ENCODE measurements at places on chromosomes 7 and 10.
A peak's percentile ranks its signal among the peaks of the same experiment; 100 is the strongest.

- DNase-seq, result no peak
Observed at GRCh38 chr7:85535974-85536729, 349.3 kb upstream of the SEMA3D start.

DNA sequence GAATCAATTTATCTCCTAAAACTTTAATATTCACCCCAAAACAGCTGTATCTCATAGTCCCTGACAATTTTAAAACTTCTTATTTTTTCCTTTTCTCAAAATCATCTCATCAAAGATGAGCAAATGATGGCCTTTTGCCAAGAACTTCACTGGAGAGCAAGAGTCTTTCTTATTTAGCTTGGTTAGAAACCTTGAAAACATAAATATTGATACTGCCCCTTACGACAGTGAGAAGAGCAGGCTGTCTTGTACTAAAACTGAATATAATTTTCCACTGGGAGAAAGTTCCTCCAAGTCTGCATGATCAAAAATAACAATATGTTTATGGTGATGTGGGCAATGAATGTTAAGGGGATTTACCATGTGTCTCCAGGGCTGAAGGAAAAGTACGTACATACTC lies 109.0 kb downstream of the COL28A1 start:
- DNase-seq, result no peak

DNA sequence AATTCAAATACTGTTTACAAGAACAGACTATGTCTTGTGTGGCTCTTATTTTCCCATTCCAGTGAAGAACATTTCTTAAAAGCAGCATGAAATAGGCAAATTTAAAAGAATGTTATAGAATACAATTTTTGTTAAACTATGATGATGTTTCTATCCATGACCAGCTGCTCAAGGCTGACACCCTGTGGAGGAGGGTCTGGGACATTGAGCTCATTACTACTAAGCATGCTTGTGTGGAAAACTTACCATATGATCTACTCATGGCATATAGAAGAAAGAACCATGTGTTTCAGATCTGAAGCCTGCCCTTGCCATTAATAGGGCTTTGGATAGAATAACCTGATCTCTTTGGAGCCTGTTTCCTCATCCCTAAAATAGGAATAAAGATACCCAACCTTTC lies 125.0 kb downstream of the FOXP2 start:
- DNase-seq, result no peak

- peak; percentile 43 for DNase-seq
Observed at GRCh38 chr7:151115121-151115835, 29.0 kb downstream of the AGAP3 start.

GRCh38 chr7:1727812-1728570 lies 57.9 kb downstream of the ELFN1 start:
- no peak for DNase-seq

DNA sequence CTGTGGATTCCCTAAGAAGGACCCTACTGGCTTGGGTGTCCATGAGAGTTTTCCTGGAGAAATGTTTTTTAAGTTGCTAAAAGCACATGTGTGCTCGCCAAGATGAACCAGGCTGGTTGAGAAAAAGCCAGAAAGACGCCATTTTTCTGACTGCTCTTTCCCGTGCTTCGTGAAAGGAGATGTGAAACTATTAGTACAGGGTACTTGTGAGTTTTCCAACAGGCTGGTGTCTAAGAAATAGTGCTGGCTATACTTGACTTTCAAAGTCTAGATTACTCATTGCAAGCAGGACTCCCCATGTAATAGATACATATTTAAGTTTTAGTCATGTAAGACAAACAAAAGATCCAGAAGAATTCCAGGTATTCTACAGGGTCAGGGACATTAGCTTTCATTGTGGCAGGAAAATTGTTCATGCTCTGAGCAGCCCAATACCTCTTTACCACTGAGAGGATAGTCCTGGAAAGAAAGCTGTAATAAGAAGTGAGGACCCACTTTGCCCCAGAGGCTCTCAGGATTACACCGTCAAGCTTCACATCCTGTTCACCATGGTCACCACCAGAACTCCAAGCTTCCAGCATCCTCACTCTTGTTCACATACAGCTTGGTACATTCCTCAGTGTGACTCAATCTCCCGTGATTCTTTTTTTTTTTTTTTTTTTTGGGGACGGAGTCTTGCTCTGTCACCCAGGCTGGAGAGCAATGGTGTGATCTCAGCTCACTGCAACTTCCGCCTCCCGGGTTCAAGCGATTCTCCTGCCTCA lies 43.8 kb upstream of the ICA1 start:
- DNase-seq, result no peak

GRCh38 chr7:129615018-129615417 lies 3.5 kb downstream of the NRF1 start:
- peak; percentile 89 for DNase-seq

DNA sequence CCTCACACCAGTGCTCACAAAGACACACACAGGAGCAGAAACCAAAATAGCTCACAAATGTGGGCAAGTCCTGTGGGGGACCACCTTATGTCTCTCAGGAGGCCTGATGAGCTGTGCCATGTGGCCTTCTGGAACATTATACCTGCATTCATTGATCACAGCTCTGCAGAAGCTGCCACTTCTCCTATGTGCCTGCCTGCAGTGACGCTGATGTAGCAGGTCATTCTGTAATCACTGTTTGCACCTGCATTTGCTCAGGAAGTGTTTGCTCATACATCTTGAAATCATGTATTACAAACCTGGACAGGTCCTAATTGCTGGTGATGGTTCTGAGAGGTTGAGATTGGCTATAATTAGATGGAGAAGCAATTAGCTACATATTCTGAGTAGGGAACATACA lies 310.2 kb downstream of the AUTS2 start:
- no peak for DNase-seq

DNA sequence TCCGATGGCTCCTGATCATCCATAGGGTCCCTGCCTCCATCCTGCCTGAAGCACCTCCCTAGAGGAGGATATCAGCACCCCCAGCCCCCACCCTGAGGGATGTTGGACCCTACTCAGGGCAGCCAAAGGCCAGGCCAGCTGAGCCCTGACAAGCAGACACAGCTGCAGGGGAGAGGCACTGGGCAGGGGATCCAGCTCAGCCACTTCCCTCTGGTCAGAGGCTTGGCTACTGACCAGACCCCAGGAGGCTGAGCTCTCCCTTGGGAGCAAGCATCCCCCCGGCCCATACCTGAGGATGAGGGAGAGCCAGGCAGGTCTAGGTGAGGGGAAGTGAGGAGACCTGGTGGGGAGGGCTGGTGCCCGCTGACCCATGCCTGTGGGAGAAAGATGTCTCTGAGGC lies 6.6 kb downstream of the LDB3 start:
- no peak for DNase-seq

DNA sequence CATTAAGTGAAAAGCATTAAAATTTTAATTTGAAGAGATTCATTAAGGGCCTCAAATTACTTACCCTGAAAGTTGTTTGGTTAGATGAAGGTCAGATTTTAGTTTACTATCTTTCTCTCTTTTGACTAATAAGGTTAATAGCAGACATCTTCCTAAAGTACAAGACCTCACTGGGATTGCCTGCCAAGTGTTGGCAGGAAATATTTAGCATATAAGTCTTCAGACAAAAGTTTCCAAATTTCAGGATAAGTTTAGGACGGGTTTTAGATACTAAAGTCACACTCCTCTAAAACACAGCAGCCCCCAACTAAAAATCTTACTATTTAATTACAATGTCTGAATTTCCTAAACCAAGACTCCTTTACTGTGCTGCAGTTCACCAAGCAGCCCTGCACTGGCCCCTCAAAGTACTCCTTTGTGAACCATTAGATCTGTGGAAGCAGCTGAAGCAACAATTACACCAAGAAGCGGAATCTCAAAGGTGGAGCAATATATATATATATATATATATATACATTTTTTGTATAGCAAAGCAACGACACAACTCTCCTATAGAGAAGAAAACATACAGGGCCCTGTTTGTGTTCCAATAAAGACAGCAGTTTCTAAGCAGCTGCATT lies 91.2 kb upstream of the KCNIP2 start:
- no peak for DNase-seq

GRCh38 chr10:124896751-124897150 lies 45.2 kb upstream of the ZRANB1 start:
- DNase-seq, result no peak

DNA sequence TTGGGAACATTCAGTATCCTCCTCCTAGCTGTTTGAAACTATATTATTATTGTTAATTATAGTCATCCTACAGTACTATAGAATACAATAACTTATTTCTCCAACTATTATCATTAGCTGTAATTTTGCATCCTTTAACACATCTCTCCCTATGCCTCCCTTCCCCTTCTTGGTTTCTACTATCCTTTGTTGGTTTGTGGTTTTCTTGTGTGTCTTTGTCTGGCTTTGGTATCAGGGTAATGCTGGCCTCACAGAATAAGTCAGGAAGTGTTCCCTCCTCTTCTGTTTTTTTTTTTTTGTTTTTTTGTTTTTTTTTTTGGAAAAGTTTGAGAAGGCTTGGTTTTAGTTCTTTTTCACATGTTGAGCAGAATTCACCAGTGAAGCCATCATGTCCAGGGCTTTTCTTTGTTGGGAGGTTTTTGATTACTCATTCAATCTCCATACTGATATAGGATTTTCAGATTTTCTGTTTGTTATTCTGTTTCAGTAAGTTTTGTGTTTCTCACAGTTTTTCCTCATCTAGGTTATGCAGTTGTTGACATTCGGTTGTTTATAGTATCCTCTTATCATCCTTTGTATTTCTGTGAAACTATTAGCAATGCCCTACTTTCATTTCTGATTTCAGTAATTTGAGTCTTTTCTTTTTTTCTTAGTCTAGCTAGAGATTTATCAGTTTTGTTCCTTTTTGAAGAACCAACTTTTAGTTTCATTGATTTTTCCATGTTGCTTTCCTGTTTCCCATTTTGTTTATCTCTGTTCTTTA lies 21.6 kb downstream of the C1GALT1 start:
- DNase-seq, result peak; percentile 13

DNA sequence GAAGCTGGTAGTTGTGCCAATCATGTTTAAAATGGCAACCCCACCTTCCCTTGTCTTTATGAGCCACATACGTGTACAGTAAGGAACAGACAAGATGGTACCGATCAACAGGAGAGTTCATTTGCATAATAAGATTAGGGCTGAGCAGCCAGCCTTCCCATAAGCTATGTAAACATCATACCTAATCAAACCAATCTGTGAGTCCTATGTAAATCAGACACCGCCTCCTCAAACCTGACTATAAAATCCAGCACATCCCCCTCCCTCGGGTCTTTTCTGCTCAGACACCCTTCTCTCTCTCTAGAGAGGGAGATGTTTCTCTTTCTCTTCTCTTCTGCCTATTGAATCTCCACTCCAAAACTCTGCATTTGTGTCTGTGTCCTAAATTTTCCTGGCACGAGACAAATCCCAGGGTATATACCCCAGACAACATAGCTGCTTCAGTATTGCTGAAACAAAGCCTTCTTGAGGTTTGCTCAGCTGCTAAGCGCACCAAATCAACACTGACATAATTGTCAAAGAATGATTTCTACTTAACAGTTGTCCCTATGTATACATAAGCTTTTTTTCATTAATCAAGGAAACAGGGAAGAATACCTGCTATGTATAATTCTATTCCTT lies 279.2 kb downstream of the THSD7A start:
- no peak for DNase-seq

DNA sequence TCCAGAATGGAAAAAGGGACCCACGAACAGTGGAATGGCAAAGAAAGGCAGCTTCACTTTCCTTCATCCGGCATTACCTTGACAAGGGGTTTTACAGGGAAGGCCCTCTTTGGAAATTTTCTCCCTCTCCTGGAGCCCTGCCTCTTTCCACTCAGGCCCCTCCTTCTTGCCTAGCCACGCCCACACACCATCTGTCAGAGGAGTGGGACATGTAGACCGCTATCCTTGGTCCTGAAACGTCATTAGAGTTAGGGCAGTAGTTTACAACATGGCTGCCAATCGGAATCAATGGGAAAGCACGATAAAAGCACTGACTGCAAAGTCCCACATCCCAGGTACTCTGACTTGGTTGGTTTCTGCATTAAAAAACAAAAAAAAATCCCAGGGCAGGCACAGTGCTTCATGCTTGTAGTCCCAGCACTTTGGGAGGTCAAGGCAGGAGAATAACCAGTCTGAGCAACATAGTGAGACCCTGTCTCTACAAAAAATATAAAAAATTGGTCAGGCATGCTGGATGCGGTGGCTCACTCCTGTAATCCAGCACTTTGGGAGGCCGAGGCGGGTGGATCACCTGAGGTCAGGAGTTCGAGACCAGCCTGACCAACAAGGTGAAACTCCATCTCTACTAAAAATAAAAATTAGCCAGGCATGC lies 96.4 kb downstream of the MARCHF5 start:
- DNase-seq, result peak; percentile 33

DNA sequence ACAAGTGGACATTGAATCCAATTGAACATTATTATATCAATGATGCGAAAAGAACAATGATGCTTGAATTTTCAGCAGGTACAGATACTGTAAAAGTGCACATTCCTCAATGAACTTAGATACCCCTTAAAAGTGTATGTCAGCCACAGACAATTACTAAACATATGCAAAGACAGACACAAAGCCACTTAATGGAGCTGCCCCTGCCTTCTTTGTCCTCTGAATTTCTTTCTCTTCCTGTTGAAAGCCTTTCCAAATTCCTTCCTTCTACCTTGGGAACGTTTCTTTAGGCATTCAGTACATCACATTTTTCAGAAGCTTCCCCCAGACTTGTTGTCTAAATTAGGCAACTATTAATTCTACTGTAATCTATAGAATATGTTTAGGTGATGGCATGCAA lies 706.8 kb upstream of the MBL2 start:
- no peak for DNase-seq

DNA sequence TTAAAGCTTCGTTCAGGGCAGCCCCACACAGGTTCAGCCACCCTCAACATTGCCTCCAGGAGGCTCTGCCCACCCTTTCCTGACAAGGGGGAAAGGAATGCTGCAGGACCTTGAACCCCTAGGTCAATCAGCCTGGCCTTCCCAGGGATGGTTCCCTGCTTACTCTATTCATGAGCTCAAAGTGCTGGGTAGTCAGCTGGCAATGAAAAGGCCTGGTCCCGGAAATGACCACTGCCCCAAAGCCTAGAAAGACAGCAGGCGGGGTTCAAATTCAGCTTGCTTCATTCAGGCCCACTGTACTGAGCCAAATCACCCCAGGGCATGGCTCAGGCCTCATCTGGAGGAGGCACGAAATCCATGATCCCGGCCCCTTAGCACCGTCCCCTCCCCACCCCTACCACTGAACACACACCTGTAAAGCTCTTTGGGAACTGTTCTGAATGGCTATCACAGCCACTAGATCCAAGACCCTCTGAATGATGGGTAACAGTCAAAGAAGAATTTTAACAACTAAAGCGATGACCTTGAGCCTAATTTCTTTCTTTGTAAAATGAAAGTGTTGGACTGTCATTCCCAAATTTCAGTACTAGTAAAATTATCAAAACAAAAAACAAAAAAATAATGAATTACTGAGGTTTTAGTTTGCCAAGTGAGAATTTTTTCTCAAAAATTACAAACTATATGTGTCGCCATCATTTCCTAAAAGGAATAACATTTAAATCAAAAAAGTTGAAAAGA lies 1.0 kb downstream of the URGCP start:
- DNase-seq, result no peak

DNA sequence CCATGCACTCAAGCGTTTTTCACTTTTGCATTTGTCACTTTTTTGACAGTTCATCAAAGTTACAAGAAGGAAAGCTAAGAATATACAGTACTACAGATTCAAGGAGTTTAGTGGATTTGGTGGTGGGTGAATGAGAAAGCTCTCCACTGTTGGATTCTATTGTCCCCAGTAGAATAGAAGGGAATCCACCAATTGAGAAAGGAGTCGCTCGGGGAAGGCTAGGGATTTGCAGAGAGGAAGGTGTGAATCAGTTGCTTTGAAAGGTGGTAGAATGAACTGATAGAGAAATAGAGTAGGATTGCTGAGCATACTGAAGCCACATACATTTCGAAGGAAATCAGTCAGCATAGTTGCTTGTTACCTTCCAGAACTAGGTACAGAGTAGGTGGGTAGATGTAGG lies 33.7 kb upstream of the GLCCI1 start:
- no peak for DNase-seq

GRCh38 chr10:37760817-37761216 lies 96.6 kb downstream of the ZNF248 start:
- no peak for DNase-seq
